ENCODE measurements at places on chromosomes 1 and 21.

- DNase-seq, result no peak
These were observed 11.2 kb downstream of the PDZK1IP1 start for GRCh38 chr1:47178654-47179016.

DNA sequence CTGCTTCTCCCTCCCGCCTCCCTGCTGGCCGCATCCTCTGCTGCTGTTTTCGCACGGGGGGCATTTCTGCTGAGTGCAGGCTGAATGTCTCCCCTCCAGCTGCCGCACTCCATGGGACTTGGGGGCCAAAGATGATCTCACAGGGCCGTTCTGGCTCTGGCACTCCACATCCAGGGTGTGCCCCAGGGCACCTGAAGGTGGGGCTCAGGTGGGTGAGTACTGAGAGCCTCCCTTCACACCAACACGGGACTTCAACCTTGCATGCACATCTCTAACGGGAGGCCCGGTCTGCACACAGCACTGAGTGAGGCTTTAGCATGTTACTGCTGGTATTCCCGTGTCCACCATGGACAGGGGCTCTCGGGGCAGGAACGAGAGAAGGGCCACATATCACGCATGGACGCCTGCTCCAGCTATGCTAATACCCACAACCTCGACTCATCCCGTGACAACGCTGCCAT, 88.9 kb downstream of the DMRTB1 start:
- no peak for DNase-seq

GRCh38 chr1:182054698-182055326, 6.7 kb downstream of the ZNF648 start:
- peak; percentile 43 for DNase-seq

DNA sequence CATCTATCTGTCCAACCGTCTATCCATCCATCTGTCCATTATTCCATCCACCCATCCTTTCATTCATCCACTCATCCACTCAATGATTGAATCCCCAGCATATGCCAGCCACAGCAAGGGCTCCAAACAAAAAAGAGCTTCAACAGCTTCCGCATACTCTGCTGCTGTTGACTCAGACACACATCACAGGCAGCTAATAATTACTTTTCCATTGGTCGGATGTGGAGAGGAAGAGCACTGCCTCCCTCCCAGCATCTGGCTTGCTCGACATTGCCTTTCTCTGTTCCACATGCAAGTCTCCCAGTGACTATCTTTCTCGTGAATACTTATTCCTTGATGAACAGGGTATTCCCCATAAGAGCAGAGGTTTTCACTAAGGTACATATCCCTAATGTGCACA, 176.5 kb downstream of the HIVEP3 start:
- no peak for DNase-seq

GRCh38 chr1:235725434-235725833, 75.8 kb upstream of the GNG4 start:
- no peak for DNase-seq

GRCh38 chr1:203720242-203720641, 44.7 kb upstream of the LAX1 start:
- no peak for DNase-seq

GRCh38 chr1:25246600-25247023, 642 bp downstream of the RSRP1 start:
- DNase-seq, result no peak

DNA sequence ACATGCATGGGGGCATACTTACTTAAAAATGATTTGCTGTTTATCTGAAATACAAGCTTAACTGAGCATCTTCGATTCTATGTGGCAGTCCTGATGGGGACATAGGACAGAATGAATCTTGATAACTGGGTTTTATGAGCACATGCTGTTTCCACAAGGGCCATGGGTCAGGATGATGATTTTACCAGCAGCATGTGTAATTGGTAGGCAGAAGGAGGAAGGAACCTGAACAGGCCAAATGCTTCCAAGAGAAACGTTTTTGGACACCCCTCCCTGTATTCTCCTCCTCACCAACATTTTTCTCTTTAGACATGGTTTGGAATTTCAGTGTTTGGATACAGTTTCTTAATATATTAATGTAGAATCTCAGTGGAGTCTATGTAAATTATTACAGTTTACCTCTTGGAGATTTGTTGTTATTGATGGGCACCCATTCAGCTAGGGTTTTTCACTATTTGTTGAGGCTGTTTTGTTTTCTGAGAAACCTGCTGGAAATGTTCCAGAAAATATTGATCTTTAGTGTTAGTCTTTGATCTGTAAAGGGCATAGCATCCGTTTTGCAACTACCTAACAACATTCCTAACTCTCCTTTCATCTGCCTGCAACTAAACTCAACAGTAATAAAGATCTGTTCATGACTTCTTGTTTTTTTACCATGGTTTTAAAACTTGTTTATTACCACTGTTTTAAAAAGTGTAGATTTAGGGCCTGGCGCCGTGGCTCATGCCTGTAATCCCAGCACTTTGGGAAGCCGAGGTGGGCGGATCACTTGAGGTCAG, 42.0 kb downstream of the TBCE start:
- DNase-seq, result no peak

DNA sequence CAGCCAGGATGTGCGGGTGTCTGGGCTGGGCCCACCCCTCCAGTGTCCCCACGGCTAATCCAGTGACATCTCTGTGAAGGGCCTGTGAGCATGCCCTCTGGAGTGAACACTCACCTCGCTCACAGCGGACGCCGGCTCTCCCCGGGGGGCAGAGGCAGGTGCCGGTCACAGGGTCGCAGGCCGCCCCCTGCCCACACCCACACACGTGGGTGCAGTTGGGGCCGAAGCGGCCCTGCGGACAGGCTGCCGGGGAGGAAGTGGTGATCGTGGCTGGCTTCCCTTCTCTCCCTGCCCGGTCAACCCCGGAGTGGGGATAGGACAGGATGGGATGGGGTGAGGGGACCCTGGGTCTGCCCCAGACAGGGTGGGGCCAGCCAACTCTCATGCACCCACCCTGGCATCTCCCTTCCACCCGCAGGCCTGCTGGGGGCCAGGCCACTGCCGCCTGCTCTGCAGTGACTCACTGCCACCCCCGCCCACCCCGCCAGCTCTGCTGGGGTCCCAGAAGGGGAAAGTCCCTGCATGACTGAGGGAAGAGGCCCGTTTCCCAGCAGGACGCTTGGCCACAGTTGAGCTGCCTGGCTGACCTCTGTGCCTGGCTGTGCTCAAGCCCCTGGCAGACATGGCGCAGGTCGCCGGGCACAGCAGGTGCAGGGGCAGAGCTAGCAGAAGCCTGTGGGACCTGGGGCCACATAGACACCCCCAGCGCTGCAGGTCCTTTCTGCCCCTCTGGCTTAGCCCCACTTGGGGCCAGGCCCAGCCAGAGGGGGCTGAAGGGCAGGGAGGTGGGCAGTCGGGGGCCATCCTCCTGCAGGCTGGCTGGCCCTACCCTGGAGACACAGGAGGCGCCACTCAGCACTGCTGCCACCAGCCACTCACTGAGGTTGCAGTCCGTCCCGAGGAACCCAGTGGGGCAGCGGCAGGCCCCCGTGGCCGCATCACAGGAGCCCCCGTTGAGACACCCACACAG, 41.6 kb downstream of the ARHGEF16 start:
- no peak for DNase-seq

DNA sequence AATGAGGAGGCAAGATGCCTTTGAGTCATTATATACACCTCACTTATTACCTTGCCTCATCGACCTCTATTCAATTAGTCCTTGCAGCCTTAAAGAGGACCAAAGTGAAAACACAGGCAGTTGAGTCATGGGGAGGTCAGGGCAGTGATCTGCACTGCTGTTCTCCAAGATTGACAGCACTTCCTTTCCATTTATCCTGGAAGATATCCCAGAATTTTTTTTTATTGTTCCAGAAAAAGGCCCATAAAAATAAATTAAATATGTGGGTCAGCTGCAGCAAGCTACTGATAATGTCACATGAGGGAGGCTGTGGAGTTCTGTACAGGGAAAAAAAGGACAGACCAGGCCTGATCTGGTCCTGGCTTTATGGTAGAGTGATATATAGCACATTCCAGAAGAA, 33.2 kb upstream of the CDC42BPA start:
- no peak for DNase-seq

DNA sequence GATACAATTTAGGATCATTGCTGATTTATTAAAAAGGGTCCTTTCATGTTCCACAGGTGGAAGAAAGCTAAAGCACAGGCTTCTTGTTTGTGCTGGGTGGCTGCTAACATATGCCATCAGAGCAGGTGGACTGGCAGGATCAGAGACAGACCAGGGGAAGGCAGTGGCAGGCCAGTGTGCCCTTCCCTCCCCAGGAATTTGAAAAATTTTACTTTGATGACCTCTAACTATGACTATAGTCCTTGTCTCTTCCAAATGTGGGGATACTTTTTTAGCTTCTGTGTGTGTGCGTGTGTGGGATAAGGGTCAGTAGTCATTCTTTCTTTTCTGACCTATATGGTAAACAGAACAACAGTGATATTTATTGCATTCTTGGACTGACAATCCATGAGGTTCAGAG, 49.9 kb downstream of the LHX9 start:
- DNase-seq, result no peak

GRCh38 chr1:53107570-53108322, 34.7 kb downstream of the SLC1A7 start:
- no peak for DNase-seq

- no peak for DNase-seq
These were observed 653.8 kb downstream of the NPHP4 start for GRCh38 chr1:5338466-5338865.

GRCh38 chr1:21246905-21247642, 43.2 kb downstream of the ECE1 start:
- DNase-seq, result no peak

GRCh38 chr1:212182171-212182570, 103.0 kb upstream of the PPP2R5A start:
- no peak for DNase-seq

GRCh38 chr21:46477765-46478164, 19.1 kb downstream of the DIP2A start:
- DNase-seq, result no peak

DNA sequence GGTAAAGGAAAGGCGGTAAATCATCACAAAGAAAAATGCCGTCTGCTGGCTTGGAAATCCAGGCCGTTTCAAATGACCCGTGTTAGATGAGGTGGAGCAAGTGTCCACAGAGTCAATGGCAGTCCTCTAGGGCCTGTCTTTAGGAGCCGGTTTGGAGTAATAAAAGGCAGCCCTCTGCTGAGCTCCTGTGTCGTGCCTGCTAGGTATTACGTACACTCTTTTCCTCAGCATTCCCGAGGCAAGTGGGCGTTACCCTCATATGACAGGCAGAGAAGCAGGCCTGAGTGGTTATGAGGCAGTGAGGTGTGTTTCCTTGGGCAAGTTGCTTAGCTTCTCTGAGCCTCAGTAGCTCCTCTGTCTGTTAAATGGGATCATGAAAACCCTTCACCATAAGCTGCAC, 7.7 kb downstream of the NENF start:
- DNase-seq, result no peak

GRCh38 chr1:84156210-84156621, 12.1 kb downstream of the PRKACB start:
- no peak for DNase-seq

- DNase-seq, result peak; percentile 47
These were observed 3.5 kb upstream of the PEAR1 start for GRCh38 chr1:156889802-156890580.

- no peak for DNase-seq
These were observed 71.6 kb downstream of the PLEKHA6 start for GRCh38 chr1:204288021-204288588.

DNA sequence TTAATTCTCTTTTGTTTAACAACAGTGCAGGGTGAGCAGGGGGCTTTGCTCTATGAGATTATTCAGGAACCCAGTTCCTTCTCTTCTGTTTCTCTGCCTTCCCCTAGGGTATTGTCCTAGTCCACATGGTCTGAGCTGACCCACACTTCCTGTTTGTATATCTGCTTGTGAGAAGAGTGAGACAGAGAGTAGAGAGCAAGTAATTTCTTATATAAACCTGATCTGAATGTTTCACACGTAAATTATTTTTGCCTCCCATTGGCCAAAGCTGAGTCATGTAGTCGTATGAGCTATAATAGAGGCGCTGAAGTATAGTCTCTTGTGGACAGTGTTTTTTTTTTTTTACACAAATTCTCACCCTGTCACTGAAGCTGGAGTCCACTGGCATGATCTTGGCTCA, 134.2 kb upstream of the SERTAD4 start:
- no peak for DNase-seq

- no peak for DNase-seq
These were observed 42.4 kb downstream of the CASQ2 start for GRCh38 chr1:115726161-115726560.

DNA sequence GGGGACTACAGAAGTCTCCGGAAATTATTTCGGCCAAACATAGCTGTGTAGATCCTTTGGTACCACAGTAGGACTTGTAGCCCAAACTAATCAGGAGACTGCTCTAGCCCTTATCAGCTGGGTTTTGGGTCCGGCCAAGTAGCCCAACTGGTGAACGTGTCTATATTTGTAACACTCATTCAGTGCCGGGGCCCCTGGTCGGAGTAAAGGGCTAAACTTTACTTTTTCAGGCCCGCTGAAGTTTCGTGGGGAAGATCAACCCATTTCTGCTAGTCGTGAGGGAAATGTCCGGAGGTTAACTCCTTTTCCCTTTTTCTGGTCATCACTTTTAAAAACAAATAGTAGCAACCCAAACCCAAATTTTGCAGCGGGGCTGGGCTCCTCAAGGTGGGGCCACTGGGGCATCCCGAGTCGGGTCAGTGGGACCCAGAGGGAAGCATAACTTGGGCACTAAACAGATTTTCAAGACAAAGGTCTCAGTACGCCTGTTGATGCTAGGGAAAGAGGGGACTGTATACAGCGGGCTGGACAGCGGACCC, 1.7 kb downstream of the LHX9 start:
- DNase-seq, result no peak

GRCh38 chr1:56125316-56125715, 454.0 kb downstream of the PLPP3 start:
- no peak for DNase-seq

DNA sequence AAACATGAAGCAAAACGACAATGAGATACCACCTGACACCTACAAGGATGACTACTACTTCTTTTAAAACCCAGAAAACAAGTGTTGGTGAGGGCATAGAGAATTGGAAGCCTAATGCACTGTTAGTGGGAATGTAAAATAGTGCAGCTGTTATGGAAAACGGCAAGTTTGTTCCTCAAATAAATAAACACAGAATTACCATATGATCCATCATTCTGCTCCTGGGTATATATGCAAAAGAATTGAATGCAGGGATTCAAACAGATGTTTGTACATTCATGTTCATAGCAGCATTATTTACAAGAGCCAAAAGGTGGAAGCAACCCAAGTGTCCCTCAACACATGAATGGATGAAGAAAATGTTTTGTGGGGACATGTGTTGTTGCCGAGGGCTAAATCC, 1.4 kb upstream of the S100A8 start:
- no peak for DNase-seq

GRCh38 chr21:45768011-45768739, 124.7 kb downstream of the PCBP3 start:
- DNase-seq, result no peak

- no peak for DNase-seq
These were observed 18.1 kb downstream of the ALDH9A1 start for GRCh38 chr1:165680303-165680702.
